H1 (cell line): ENCODE measurements at places on chromosomes 11 and 22.

DNA sequence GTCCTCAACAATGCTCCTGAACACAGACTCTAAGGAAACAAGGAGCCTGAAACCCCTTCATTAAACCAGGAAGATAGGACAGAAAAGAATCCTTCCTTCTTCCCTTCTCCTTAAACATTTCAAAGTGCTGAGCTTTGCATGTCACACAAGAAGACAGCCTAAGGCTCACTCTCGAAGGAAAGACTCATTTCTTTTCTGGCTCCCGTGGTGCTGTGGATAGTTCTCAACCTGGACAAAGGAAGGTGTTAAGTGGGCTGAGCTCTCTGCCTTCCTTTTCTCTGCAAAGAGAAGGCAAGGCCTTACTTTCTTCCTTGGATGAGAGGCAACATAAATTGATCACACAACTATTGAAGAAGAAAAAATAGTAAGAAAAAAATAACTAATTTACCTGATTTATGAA is 452.4 kb upstream of the DDI1 start:
- no peak for DNase-seq

DNA sequence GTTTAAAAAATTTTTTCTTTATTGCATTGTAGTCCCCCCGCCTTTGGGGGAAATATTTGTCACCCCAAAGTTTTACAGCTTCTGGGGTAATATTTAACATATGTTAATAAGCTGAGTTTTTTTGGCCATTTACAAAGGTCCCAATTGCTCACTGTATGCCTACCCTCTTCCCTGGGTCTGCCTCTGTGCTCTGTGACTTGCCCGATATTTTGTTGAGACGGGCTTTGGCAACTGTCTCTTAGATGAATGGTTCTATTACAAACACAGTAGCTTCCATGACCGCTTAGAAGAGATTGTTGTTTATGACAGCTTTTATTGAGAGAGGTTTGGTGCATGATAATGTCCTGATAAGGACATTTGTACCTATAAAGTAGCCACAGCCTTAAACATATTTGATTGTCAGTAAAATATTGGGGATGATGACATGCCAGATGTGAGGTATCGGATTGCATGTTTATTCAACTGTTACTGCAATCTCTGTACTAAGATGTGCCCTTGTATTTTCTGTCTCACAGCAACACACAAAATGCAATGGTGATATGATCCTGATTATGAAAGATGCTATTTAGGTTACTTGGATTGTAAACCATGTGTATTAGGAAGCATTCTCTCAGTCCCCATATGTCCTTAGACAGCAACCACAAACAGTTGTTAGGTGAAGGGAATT is 103.1 kb downstream of the TEAD1 start:
- DNase-seq, result no peak

DNA sequence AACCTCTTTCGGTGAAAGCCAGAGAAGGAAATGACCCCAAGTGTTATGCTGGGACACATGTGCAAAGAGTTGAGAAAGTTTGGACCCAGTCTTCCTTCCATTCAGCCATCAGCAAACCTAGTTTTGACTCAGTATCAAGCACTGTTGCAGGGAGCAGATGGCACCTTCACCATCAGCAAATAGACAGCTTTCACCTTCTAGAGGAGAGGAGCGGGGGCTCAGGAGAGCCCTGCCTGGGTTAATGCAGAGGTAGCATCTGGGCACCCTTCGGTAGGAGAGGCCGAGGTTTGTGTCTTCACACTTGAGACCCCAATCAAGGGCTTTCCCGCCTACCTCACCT is 16.2 kb upstream of the MFRP start:
- DNase-seq, result no peak

DNA sequence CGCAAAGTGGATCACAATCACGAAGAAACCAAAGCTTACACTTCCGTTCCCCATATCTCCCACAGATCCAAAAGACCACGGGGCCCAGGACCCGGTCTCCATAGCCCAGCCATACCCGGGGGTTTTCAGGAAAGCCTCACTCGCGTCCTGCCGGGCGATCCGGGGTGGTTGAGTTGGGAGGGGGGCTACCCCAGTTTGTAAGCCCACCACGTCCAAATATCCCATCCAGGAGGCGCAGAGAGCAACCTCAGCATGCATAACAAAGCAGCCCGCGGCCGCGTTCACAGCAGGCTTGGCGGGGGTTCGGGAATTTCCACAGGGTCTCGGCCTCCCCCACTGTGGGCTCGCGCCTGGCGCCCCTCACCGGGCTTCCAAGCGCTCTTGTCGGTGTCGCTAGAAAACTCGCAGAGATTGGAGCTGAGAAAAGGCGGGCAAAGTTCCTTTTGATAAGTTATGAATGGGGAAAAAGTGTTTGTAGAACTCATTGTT is 9.5 kb downstream of the SDF2L1 start:
- no peak for DNase-seq

- DNase-seq, result no peak
Measured at GRCh38 chr11:108670451-108670850, 5.6 kb downstream of the DDX10 start.

GRCh38 chr22:34344702-34345101 is 424.4 kb upstream of the LARGE1 start:
- no peak for DNase-seq
